ENCODE measurements at places on chromosomes 5 and 9.
A peak's percentile ranks its signal among the peaks of the same experiment; 100 is the strongest.

GRCh38 chr5:8383616-8384015 lies 514.7 kb downstream of the MTRR start:
- DNase-seq: no peak

DNA sequence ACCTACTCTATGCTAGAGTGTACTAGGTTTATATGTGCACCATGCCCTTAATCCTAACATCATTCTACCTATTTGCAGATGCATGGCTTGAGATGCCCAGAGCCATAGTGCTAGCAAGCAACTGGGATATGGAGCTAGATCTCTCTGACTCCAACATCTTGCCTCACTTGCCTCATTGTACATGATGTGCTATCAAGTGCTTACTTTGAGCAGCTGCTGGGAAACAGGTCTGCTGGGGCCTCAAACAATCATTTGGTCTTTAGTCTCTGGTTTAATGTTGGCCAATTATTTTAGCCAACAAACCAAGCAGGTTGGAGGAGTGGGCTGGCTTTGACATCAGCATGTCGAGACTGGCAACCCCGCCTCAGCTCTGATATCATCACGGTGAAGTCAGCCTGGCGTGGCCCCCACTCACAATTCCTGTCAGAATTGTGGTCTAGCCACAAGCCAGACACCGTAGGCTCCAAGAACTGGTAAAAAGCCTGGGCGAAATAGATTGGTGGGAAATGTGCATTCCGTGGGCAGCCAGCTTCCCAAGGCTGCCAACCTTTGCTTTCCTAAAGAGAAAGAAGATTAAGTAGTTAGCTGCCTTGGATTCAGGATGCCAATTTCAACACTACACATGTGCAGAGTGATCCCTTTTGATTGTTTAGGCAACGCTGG lies 21.1 kb upstream of the GAS1 start:
- DNase-seq: no peak

DNA sequence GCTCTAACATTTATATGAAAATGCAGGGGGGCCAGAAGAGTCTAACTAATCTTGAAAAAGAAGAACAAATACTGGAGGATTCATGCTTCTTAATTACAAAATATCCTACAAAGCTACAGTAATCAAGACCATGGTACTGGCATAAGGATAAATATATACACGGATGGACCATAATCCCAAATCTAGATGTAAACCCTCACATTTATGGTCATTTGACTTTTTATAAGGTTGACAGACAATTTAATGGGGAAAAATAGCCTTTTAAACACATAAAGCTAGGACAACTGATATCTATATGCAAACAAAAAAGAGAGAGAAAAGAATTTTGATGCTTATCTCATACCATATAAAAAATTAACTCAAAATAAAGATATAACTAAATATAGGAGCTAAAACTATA lies 55.9 kb downstream of the YIPF5 start:
- DNase-seq: no peak

DNA sequence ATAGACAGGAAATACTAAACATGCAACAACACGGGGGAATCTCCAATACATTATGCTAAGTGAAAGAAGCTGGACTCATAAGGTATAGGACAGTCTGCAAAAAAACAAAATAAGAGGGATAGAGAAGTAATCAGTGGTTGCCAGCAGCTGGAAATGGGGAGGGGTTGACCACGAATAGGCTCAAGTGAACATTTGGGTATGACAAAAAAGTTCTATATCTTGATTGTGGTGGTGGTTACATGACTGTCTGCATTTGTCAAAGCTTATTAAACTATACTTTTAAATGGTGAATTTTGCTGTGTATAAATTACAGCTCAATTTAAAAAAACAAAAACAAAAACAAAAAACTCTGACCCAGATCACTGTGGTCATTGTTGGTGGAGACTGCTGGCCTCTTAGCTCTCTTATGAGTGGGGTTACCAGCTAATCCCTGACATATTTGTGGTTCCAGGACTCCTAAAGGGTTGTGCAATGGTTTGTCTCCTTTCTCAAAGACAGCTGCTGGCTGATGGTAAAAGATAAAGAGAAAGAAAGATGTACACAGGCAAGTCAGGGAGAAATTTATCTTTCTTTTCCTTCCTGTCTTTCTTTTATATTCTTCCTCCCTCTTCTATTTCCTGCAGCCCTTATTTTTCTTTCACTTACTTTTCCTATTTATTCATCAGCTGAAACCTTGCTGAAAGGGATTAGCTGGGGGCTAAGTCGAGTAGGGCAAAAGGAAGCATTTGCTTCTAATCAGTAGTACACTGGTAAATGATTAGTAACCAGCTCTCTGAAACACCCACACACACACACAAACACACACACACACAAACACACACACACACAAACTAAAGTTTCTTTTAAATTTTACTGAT lies 42.6 kb upstream of the APC start:
- no peak for DNase-seq

DNA sequence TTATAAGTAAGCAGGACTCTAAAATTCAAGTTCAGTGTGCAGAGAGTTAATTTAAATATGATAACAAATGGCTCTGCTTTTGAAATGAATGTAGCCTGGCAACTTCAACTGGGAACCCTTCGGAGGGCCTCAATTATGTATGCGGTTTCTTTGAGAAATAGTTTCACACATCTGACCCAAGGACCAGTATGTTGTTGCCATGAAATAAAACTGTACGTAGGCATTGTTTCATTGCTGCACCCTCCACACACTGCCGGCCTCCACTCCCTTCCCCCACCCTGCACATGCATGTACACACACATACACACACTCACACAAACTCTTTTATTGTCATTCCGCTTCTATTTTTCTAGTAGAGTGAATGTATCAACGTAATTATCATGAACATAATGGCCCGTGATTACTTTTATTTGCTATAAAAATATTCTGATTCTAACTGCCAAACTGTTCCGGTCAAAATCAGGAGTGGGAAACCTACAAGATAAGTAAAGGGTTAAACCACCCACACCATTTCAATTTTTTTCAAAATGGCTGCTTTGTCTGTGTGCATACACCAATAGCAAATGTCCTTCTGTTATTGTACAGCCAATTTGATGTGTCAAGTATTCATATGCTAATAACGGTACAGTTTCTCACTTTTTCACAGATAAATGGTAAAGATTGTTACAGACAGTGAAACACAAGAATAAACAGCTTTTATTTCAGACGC lies 215.5 kb upstream of the TMEM161B start:
- DNase-seq: no peak

- no peak for DNase-seq
These were observed 225.0 kb downstream of the ADAMTSL1 start for GRCh38 chr9:18698992-18699391.

DNA sequence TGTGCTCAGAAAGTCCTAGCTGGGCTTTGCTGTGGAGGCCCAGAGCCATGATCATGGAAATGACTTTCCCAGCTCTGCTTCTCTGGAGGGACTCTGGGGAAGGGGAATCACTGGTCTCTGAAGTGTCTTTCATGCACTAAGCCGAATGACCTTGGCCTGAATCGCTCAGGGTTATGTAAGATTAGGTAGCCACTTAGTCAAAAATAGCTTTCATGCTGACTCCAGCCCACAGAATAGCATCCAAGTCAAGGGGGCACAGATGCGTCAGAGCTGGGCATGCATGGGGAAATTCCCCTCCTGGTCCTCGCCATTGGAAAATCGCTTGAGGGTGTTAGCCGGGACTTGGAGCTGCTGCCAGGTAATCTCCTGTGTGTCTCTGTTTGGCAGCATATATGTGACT lies 36.1 kb upstream of the PPARGC1B start:
- no peak for DNase-seq

DNA sequence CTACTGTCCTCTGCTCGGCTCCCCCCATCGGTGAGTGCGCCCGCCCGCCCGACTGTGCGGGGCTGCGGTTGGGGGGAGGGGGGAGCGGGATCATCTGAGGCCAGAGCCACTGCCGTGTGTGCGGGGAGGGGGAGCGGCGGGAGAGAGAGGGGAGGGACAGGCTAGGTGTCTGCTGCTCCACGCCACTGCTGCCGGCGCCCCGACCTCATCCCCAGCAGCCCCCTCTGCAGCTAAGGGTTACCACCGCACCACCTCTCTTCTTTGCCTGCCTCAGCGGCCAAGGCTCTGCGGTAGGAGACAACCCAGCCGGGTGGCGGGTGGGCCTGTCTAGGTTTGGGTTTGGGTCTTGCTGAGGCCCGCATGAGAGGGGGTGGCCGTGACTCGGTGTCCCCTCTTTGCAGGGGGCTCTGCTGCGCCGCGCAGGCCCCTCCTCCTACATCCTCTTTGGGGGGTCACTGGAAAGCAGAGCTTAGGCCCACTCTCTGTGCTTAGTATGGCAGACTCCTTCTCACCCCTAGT lies 670 bp upstream of the PURA start:
- DNase-seq: peak; percentile 69

DNA sequence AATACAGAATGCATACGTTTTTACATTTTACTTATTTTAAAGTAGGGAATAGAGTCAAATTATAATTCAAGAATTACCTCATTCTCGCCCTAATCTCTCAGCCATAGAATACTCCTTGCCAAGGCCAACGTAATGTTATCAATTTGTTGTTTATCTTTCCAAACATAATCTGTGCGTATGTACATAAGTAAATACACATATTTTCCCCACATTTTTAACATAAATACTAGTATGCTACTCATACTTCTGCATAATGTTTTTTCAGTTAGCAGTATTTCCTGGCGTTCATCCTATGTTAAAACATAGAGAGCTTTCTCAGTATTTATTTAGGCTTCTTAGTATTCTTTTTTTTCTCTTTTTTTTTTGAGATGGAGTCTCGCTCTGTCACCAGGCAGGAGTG lies 28.8 kb downstream of the RBM27 start:
- DNase-seq: no peak

DNA sequence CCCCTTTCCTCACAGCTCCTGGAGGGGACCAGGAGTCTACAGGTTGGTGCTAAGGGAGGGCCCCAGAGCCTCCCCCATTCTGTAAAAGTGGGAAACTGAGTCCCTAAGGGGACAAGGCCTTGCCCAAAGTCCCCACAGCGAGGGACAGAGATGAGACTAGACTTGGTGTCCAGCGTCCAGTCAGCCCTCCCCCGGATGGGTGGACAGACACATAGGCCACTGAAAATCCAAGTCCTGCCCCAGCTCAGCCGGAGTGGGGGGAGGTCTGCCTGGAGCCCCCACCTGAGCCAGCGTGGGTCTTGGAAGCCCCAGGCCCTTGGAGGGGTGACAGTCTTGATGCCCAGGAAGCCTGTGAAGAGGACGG lies 5.2 kb downstream of the BARHL1 start:
- no peak for DNase-seq

- DNase-seq: no peak
These were observed 17.2 kb downstream of the HNRNPH1 start for GRCh38 chr5:179606071-179606909.

GRCh38 chr5:54206580-54207229 lies 103.7 kb downstream of the ARL15 start:
- no peak for DNase-seq

GRCh38 chr9:86350006-86350760 lies 4.0 kb downstream of the TUT7 start:
- DNase-seq: no peak

- DNase-seq: no peak
These were observed 181.3 kb upstream of the GNA14 start for GRCh38 chr9:77829420-77829819.

- no peak for DNase-seq
These were observed 170.8 kb downstream of the MACROH2A1 start for GRCh38 chr5:135228222-135228621.

GRCh38 chr5:57209316-57210040 lies 35.6 kb downstream of the GPBP1 start:
- DNase-seq: no peak

DNA sequence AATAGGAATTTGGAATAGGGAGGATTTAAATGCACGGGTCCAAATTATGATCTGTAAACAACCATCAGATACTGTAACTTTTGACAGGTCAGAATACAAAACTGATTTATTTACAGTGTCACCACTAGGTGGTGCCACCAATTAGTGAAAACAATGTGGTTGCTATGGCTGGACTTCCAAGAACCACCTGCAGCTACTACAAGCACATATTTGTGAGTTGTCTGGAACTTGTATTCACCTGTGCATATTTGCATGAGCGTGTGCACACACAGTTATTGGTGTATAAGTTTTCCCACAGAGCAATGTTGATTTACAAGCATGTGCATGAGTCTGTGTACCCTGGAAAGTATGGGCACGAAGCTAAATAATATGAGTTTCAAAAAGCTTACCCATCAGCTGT lies 3.0 kb upstream of the HRCT1 start:
- peak; percentile 37 for DNase-seq

- DNase-seq: peak; percentile 92
These were observed 73.5 kb upstream of the PRSS3 start for GRCh38 chr9:33721674-33722358.

DNA sequence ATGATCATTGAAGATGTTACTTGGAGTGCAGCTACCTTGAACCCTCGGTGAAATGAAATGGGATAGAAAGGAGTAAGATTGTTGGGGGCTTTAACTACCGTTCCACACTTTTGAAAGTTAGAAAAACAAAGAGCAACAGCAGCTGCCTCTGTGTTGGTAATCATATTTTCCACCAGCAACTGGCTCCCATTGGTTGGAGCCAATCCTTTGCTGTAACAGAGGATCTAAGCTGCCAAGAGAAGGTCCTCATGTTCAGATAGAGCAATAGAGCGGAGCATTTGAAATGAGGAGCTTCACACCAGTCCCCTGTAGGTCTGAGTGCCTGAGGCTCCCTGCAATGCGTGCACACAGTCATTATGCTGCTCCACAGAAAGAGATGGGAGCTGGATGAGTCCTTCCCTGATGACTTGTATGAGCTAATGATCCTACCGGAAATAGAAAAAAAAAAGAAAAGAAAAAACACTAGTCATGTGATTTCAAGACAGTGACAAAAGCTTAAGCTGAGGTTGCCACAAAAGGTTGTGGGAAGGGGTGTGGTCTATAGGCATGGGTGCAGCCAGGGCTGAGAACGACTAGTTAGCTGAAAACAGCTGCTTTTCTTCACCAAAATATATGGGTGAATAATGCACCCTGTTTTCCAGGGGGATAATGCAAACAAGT lies 300.7 kb downstream of the MLLT3 start:
- no peak for DNase-seq

DNA sequence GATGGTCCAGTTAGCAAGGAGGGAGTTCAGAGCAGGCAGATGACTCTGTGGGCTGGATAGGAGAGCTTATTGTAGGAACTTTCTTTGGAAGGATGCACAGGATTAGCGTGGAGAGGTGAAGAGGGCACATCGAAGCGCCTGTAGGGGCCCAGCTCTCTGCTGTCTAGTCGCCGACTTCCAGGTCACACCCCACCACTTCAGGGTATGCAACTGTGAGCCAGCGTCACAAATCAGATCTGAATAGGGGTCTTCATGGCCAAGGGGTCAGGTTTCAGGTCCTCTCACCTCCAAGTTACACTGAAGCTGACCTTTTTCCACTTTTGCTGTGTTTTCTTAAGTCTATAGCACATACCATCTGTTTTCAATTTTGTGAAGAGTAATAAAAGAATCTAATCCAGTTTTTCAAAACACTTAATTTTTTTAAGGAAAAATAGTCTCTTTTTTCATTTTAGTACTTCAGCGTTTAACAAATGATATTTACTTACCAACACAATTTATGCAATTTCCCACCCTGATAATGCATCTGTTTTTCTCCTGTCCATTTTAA lies 364.2 kb upstream of the CLINT1 start:
- DNase-seq: no peak

Measured in retina (tissue), 1 donor.